CD14-positive monocyte (primary cell): ENCODE measurements at places on chromosomes 1 and 21. TPM values are rescaled to one million over a fixed set of nuclear protein-coding genes. Genes with fewer than 3 reads are reported as not detected.

DNA sequence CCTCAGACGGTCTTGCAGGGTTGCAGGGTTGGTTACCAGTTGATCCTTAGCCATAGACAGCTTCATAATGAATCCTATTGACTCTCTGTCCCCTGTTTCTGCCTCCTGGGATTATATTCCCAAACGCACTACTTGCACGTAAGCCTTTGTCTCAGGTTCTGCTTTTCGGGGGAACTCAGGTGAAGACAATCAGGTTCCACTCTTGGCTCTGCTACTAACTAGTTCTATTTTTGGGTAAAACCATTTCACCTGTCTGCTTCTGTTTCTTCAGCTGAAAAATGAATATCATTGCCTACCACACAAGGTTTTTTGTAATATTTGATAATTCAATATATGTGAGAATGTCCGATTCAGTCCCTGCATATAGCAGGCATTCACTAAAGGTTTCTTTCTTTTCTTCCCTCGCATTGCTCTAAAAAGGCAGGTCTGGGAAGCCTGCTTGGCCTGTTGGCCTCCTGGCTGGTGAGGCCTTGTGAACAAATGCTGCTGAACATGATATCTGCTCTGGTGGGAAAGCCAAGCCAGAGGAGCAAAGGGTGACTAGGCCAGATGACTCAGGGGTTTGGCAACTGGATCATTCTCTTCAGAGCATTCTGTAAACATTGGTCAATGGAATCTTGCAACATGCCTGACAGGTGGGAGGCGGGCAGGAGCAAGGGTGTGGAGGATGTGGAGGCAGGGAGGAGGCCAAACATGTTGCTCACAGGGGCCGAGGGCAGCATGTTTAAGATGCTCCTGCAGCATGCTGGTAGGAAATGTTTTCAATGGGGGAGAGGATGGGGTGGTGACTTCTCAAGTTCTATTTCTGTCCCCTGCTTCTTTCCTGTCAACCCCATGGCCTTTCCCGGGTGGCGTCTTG lies 23.8 kb downstream of the IER5 start:
- DNase-seq = peak; percentile 87

GRCh38 chr1:178434360-178434759 lies 62.4 kb downstream of the CLEC20A start:
- DNase-seq = no peak

DNA sequence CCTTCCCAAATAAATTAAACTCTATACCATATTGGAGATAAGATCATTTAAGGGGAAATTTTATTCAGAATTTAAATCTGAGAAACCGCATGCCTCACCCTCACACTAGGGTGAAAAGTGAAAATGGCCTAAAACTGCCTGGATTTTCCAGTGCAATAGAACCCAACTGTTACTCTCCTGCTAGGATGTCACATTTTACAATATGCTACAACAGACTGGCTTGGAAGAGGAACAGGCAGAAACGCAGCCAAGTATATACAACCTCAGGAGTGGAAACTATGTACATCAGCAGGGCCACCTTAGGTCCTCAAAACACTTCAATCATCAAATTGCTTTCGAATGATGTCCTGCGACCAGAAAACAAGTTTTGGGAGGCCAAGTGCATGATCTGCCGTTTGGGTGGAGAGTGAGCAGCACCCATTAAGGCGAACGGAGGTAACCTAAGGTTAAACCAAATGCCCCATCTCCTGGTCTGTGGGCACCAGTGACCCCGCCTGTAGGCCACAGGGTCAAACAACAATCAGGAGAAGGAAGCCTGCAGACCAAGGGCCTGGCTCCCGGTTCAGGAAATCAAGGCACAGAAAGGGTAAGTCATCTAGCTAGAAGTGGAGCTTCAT lies 4.9 kb downstream of the RCAN1 start:
- DNase-seq = no peak

- no peak for DNase-seq
These were observed 40.1 kb upstream of the COL6A2 start for GRCh38 chr21:46057710-46058241.

- no peak for DNase-seq
These were observed 187.6 kb upstream of the ST6GALNAC5 start for GRCh38 chr1:76679534-76680152.

DNA sequence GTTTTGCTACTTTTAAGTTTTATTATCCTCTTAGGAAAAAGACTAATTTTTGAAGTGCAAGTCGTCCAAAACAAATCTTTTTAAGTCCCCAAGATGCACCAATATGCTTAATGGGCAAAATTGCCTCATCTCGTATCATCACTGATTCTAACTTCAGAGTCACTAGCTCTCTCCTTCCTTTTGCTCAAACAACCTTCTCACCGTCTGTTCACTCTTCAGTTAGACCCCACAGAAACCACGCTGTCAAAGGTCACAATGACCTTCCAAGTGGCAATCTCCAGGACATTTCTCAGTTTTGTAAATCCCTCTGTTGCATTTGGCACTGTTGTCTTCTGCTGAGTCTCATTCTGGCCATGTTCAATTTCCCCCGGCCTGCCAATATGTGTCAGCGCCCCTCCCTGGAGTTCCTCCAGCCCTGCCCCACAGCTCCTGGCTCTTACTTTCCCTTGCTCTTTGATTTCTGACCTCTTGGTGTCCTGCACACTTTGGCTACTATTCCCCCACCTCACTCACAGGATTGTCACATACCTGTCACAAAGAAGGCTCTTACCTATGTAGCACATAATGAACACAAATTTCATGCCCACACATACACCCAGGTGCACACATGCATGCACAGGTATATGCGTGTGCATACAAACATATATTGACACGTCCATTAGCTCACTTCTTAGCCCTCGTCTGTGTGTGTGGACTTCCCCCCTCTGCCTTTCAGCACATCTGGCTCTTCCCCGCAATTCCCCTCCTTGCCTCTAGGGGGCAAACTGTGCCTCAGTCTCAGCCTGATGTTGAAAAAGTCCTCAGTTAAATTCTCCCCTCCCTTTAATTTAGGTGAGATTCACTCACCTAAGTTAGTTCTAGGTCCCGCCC lies 354.0 kb upstream of the DUSP10 start:
- DNase-seq = peak; percentile 39

DNA sequence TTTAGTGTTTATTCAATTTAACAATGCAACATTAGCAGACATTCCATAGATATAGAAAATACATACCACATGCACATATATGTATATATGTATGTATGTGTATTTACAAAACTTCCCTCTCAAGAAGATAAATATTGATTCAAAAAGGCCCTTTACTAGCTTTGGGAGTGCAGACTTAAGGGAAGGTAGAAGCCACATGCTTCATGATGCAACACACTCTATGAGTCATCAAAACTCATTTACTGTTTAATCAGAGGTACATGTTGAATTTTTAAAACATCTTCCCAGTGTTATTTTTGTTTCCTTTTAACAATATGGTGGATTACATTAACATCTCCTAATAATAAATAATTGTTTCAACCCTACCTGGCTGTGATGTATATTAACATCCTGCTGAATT lies 61.4 kb upstream of the KIRREL1 start:
- peak; percentile 67 for DNase-seq

DNA sequence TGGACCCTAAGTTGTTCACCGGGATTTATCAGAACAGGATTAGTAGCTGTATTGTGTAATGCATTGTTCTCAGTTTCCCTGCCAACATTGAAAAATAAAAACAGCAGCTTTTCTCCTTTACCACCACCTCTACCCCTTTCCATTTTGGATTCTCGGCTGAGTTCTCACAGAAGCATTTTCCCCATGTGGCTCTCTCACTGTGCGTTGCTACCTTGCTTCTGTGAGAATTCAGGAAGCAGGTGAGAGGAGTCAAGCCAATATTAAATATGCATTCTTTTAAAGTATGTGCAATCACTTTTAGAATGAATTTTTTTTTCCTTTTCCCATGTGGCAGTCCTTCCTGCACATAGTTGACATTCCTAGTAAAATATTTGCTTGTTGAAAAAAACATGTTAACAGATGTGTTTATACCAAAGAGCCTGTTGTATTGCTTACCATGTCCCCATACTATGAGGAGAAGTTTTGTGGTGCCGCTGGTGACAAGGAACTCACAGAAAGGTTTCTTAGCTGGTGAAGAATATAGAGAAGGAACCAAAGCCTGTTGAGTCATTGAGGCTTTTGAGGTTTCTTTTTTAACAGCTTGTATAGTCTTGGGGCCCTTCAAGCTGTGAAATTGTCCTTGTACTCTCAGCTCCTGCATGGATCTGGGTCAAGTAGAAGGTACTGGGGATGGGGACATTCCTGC lies 3.9 kb upstream of the OLFML3 start:
- peak; percentile 73 for DNase-seq

GRCh38 chr21:25179116-25179515 lies 428.2 kb downstream of the MRPL39 start:
- DNase-seq = no peak

GRCh38 chr1:180929389-180929788 lies 16.7 kb downstream of the KIAA1614 start:
- DNase-seq = no peak

DNA sequence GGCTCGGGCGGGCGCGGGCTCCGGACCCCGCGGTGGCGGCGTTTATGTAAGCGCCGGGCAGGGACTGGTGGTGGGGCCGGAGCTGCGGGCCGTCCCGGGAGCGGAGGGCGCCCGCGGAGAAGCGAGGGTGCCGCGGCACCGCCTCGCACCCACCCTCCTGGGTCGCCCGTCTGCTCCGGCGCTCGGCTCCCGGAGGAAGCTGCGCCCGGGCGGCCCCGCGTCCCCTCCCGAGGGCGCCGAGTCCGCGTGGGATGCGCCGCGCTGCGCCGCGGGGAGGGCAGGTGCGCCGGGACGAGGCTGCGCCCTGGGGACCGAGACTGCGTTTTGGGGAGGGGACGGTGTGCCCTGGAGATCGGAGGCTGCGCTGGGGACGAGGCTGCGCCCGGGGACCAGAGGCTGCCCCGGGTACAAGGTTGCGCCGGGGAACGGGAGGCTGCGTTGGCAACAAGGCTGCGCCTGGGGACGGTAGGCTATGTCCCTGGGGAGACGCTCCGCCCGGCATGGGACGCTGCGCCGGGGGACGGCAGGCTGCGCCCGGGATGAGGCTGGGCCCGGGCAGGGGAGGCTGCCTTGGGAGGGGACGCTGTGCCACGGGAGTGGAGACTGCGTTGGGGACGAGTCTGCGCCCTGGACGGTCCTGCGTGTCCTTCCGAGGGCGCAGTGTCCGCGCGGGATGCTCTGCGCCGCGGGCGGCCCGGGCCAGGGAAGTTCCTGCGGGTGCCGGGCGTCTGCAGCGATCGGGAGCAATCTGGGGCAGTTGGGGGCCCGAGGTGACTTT lies 627 bp downstream of the ADARB1 start:
- no peak for DNase-seq

GRCh38 chr1:165259706-165260428 lies 96.6 kb downstream of the LMX1A start:
- no peak for DNase-seq

DNA sequence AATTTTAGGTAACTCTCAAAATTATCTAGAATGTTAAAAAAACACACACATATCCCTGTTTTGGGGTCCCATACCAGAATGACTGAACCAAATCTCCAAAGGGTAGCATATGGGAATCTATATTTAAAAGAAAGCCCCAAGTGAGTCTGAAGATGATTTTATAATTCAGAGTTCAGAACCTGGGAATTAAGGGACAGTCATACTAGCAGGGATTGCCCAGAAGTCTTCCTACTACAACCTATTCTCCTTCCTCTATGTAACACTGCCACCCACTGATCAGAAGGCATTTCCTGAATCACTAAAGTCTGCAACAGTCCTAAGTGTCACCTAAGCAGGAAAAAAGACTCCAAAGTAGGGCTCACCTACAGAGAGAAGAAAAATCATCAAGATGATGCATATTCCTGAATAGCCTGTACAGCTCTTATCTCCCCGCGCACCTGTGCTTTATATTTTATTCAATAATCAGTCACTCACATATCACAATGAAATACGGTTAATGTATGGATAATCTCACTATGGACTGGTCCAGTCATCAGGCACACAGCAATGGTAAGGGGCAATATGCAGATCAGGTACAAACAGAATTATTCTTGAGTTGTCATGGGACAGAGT lies 4.9 kb downstream of the RGS1 start:
- DNase-seq = peak; percentile 45

GRCh38 chr1:43853161-43853921 lies 80.3 kb upstream of the ARTN start:
- peak; percentile 60 for DNase-seq

DNA sequence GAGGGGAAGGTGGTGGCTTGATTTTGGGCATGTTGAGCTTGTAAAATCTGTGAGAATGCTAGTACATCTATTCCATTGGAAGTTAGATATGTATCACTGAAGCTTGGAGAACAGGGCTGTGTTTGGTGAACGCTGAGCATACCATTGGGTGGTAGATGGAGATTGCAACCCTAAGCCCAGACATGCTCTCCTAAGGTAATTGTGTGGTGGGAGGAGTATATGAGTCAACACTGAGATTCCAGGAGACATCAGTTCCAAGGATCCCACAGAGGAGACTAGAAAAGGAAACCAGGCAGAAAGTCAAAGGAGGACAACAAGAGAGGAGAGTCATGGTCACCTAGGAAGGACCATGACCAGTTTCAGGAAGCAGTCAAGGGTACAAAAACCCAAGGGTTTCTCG lies 60.4 kb downstream of the KIF21B start:
- no peak for DNase-seq

GRCh38 chr1:161407451-161407985 lies 39.8 kb upstream of the CFAP126 start:
- DNase-seq = no peak

The CLDN17 gene
- polyA plus RNA-seq = not detected

The TNFRSF4 gene
- 0.05 and 0.08 TPM in 2 replicates for polyA plus RNA-seq

The KCNJ9 gene
- not detected for polyA plus RNA-seq

The HSD3B2 gene
- not detected in 2 replicates for polyA plus RNA-seq

The SH3BGR gene
- polyA plus RNA-seq = 0.72 TPM

The NCAM2 gene
- not detected in 2 replicates for polyA plus RNA-seq
